Naive B cell (primary cell): ENCODE measurements at places on chromosomes 3 and 15.

GRCh38 chr3:64031540-64032508 is 8.5 kb upstream of the PSMD6 start:
- peaks cover 42% of the 10 kb centered on the region for H3K27me3 ChIP-seq
- DNase-seq, result no peak
- no peak overlapping the region for H3K27ac ChIP-seq

GRCh38 chr3:113695431-113695785 is 1.0 kb downstream of the USF3 start:
- H3K4me3 ChIP-seq, result no peak overlapping the region
- H3K27me3 ChIP-seq, result no peaks in the 10 kb centered on the region
- peak overlapping the region; percentile 98 for H3K27ac ChIP-seq
- H3K4me1 ChIP-seq, result peaks cover 25% of the 10 kb centered on the region

GRCh38 chr3:52077925-52078324 is 21.6 kb upstream of the DUSP7 start:
- H3K4me3 ChIP-seq, result no peak overlapping the region
- no peak for DNase-seq
- H3K27ac ChIP-seq, result no peak overlapping the region
- H3K4me1 ChIP-seq, result no peaks in the 10 kb centered on the region
- H3K27me3 ChIP-seq, result no peaks in the 10 kb centered on the region

- no peak overlapping the region for H3K27ac ChIP-seq
- H3K27me3 ChIP-seq, result peaks cover 5% of the 10 kb centered on the region
- no peaks in the 10 kb centered on the region for H3K4me1 ChIP-seq
These were observed 84.5 kb downstream of the CACNA2D3 start for GRCh38 chr3:54206874-54207273.

DNA sequence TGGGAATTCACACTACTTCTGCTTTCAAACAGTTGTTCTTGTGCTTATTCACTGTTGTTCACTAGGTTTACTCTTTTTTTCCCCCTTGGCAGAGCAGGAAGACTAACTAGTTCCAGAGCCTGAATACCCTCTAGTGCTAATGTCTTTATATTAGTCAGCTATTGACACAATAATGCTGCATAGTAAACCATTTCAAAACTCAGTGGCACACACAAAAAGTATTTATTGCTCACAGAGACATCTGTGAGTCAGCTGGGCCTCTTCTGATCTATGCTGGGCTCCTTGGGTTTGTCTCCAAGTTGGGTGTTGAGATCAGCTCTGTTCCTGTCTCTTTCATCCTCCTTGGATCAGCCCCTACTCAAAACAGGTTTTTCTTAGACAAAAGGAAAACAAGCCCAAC is 51.1 kb downstream of the RSRC1 start:
- H3K4me3 ChIP-seq, result no peak overlapping the region
- H3K36me3 ChIP-seq, result peaks cover 9% of the 10 kb centered on the region
- no peaks in the 10 kb centered on the region for H3K27me3 ChIP-seq
- peaks cover 8% of the 10 kb centered on the region for H3K4me1 ChIP-seq
- no peak for DNase-seq

GRCh38 chr15:90305932-90306331 is 40.5 kb downstream of the NGRN start:
- H3K36me3 ChIP-seq, result no peaks in the 10 kb centered on the region
- H3K4me1 ChIP-seq, result peaks cover 14% of the 10 kb centered on the region
- no peaks in the 10 kb centered on the region for H3K27me3 ChIP-seq
- no peak for DNase-seq
- peak overlapping the region; percentile 5 for H3K27ac ChIP-seq
- H3K4me3 ChIP-seq, result no peak overlapping the region

DNA sequence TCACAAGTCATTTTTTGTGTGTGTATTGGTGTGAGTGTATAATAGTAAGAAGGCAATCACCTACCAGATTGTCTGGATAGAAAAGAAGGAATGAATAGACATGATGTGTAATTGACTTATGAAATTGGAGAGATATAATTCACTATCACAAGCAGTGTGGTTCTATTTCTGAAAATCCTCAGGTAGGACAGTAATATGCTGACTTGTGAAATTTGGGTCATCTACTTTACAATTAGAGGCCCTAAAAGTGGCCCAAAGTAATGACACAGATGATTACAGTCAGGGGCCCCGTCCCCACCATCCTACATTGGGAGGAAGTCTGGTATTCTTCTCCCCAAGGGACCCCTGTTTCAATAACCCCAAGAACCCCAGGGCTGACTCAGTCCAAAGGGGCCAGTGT is 73.6 kb upstream of the SELENOK start:
- H3K27me3 ChIP-seq, result peaks cover 19% of the 10 kb centered on the region
- no peak overlapping the region for H3K27ac ChIP-seq
- no peaks in the 10 kb centered on the region for H3K4me1 ChIP-seq
- no peak for DNase-seq
- H3K4me3 ChIP-seq, result no peak overlapping the region

DNA sequence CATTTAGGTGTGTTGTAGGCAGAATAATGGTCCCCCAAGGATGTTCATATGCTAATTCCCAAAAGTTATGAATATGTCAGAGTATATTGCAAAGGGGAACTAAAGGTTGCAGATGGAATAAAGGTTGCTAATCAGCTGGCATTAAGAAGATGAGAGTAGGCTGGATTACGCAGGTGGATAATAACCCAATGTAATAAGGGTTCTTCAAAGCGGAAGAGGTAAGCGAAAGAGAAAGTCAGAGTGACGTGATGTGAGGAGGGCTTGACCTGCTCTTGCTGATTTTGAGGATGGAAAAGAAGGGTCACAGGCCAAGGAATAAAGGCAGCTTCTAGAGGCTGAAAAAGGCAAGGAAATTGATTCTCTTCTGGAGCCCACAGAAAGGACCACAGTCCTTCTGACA is 104.0 kb downstream of the STRIT1 start:
- DNase-seq, result no peak
- no peaks in the 10 kb centered on the region for H3K36me3 ChIP-seq
- H3K27ac ChIP-seq, result no peak overlapping the region
- H3K4me1 ChIP-seq, result peaks cover 7% of the 10 kb centered on the region
- H3K4me3 ChIP-seq, result no peak overlapping the region
- H3K27me3 ChIP-seq, result no peaks in the 10 kb centered on the region

DNA sequence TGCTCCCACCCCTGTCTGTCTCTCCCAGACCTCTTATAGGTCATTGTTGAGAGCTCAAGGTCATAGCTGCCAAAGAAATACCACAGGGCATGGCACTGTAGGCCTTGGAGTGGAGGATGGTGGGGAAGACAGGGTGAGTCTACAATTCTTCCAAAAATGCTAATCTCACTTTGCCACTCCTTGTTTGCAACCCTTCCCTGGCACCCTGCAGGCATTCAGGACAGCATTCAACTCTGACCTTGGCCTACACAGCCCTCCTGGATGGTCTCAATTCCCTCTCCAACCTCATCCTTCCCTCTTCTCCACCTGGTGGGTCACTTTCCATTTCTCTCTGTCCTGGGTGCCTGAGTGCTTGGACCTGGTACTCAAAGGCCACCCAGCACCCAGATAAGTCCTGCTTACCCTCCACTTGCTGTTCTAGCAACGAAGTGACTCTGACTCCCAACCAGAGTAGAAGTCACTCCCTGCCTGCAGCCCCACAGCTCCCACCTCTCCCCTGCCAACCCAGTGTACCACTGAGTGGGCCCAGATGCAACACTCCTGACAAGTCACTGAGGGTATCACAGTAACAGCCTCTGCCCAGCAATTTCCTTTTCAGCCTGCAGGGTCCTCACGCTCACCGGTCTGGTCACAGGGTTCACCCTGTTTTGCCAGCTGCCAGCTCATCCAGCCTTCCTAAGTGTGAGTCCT is 36.6 kb downstream of the AMOTL2 start:
- DNase-seq, result no peak
- no peaks in the 10 kb centered on the region for H3K4me1 ChIP-seq
- H3K36me3 ChIP-seq, result no peaks in the 10 kb centered on the region
- no peak overlapping the region for H3K4me3 ChIP-seq
- peaks cover 3% of the 10 kb centered on the region for H3K27me3 ChIP-seq

- H3K4me1 ChIP-seq, result peaks cover 24% of the 10 kb centered on the region
- H3K27me3 ChIP-seq, result no peaks in the 10 kb centered on the region
- no peak overlapping the region for H3K27ac ChIP-seq
- no peaks in the 10 kb centered on the region for H3K36me3 ChIP-seq
- no peak overlapping the region for H3K4me3 ChIP-seq
- no peak for DNase-seq
These were observed 47.4 kb upstream of the SEC22A start for GRCh38 chr3:123154020-123154985.

DNA sequence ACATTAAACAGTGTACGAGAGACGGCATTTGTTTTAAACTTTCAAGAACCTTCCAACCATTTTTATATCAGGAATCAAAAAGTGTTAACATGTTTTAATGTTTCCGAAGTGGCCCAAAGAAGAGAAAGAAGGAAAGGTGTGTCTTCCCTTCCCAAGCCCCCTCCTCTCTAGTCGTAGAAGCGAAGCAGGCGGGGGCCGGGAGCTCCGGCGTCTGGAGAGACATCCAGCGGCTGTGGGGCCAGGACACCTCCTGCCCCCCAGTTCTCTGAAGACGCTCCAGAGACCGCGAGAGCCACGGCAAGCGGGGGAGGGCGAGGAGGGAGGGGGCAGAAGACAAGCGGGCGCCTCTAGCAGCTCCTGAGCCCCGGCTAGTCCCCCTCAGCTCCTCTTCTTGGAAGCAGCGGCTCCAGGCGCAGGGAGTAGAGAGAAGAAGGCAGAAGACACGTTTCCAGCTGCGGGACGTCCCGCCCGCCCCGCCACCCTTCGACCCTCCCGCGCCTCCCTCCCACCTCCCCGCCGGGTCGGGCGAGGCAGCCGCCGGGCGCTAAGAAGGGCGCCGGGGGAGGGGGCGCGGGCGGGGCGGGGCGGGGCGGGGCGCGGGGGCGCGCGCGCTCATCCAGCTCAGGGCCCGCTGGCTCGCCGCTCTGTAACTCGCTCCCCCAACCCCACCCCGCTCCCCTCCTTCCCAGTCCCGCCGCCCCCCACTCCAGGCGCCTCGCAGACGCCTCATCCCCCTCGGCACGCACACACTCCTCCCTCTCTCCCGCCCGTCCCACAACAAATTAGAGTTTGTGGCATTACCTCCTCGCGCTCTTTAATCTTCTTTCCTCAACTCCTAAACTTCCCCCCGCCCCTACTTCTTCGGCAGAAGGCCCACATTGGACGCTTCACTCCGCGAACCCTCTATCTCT is at the start of gene ZBTB20:
ZBTB20 (minus strand) TSS at position 871 of the 911 bp plus-strand sequence.
- H3K4me3 ChIP-seq, result peak within 1 kb of the TSS; percentile 96
- H3K27ac ChIP-seq, result peak within 1 kb of the TSS; percentile 100
- H3K4me1 ChIP-seq, result peaks cover 20% of the 10 kb centered on the region

DNA sequence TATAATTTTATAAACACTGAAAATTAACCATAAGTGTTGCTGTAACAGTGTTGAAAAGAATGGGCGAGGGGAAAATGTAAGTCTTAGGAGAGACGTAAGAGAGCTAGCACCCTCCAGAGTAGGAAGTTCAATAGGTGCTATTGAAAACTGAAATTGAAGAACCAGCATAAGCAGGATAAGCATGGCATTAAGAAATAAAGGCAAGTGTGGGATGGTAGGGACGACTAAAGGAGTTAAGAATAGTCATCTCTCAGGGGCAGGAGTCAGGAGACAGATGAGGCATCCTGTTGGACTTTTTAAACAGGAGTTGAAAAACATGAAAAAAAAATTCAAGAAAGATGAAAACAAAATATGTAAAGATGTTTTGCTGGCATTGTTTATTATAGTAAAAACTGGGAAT is 43.5 kb downstream of the ABHD2 start:
- no peak overlapping the region for H3K4me3 ChIP-seq
- peaks cover 15% of the 10 kb centered on the region for H3K4me1 ChIP-seq
- no peak overlapping the region for H3K27ac ChIP-seq
- H3K27me3 ChIP-seq, result no peaks in the 10 kb centered on the region

GRCh38 chr3:98734735-98735134 is 28.4 kb upstream of the ST3GAL6 start:
- peaks cover 17% of the 10 kb centered on the region for H3K4me1 ChIP-seq
- H3K36me3 ChIP-seq, result no peaks in the 10 kb centered on the region
- peaks cover 52% of the 10 kb centered on the region for H3K27me3 ChIP-seq
- DNase-seq, result no peak
- H3K4me3 ChIP-seq, result peak overlapping the region; percentile 89

DNA sequence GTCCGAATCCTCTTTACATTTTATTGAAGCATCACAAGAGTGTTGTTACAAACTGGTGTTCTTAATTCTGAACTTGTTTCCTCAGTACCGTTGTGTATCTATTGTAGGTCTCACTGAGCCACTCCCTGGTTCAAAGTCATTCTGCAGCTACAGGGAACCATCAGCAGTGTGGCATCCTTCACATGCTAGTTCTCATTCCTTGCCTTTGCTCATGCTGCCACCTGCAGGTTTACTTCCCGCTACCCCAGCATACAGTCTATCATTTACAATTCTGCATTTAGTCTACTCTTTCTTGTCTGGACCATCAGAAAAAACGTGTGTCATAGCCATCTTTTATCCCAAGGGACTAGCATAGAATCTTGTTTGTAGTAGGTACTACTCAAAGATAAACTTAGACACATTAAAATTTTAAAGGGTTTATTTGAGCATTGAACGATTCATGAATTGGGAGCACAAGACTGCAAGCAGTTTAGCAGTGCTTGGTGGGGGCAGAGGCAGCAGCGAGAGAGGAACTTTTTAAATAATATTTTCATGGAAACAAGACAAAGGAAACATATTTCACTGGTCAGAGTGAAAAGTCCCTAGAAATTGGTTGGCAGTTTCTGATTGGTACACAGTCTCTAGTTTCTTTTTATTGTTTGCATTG is 402.1 kb downstream of the CADM2 start:
- H3K27me3 ChIP-seq, result no peaks in the 10 kb centered on the region
- H3K36me3 ChIP-seq, result no peaks in the 10 kb centered on the region
- H3K4me1 ChIP-seq, result no peaks in the 10 kb centered on the region
- DNase-seq, result no peak
- H3K4me3 ChIP-seq, result no peak overlapping the region

- no peaks in the 10 kb centered on the region for H3K36me3 ChIP-seq
- no peak overlapping the region for H3K4me3 ChIP-seq
- H3K27ac ChIP-seq, result no peak overlapping the region
- peaks cover 9% of the 10 kb centered on the region for H3K4me1 ChIP-seq
- no peaks in the 10 kb centered on the region for H3K27me3 ChIP-seq
These were observed 12.3 kb downstream of the CPNE9 start for GRCh38 chr3:9715764-9716437.

DNA sequence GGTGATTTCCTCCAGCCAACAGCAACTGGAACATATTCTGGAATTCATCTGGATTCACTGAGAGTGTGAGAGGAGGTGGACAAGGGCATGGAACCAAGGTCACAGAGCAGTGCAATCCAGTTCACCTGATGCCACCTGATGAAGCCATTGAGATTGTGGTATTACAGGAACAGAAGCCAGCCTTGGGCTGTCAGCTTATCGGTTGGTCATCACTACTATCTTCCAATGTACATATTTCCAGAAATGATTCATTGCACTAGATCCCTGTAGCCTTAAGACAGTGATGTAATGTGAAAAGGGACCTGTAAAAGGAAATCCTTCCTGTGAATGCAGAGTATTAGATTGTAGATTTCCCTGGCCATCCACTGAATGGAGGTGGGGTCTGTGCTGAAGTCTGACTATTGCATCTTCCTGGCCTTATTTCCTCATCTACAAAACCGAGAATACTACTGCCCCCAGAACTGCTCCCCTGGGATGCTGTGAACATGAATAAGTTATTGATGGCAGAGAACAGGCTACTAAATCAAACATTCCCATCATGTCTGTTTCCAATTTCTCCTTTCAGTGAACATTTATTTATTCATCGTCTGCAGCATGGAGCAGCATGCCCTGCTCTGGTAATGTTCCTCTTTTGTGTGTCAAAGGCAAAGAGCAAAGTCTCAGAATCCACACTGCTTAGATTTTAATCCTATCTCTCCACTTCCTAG is 47.4 kb upstream of the TPM1 start:
- no peak overlapping the region for H3K27ac ChIP-seq
- H3K36me3 ChIP-seq, result no peaks in the 10 kb centered on the region
- H3K4me3 ChIP-seq, result no peak overlapping the region
- no peaks in the 10 kb centered on the region for H3K4me1 ChIP-seq
- DNase-seq, result no peak

GRCh38 chr3:186665625-186666188 is at the start of gene HRG:
HRG (plus strand) TSS chr3:186666014; CDS start chr3:186666032, 18 bp downstream.
- DNase-seq, result no peak
- H3K4me3 ChIP-seq, result no peak within 1 kb of the TSS
- H3K4me1 ChIP-seq, result no peaks in the 10 kb centered on the region
- H3K27me3 ChIP-seq, result peaks cover 38% of the 10 kb centered on the region
- no peaks in the 10 kb centered on the region for H3K36me3 ChIP-seq
